ENCODE measurements at places on chromosomes 5 and 9.

DNA sequence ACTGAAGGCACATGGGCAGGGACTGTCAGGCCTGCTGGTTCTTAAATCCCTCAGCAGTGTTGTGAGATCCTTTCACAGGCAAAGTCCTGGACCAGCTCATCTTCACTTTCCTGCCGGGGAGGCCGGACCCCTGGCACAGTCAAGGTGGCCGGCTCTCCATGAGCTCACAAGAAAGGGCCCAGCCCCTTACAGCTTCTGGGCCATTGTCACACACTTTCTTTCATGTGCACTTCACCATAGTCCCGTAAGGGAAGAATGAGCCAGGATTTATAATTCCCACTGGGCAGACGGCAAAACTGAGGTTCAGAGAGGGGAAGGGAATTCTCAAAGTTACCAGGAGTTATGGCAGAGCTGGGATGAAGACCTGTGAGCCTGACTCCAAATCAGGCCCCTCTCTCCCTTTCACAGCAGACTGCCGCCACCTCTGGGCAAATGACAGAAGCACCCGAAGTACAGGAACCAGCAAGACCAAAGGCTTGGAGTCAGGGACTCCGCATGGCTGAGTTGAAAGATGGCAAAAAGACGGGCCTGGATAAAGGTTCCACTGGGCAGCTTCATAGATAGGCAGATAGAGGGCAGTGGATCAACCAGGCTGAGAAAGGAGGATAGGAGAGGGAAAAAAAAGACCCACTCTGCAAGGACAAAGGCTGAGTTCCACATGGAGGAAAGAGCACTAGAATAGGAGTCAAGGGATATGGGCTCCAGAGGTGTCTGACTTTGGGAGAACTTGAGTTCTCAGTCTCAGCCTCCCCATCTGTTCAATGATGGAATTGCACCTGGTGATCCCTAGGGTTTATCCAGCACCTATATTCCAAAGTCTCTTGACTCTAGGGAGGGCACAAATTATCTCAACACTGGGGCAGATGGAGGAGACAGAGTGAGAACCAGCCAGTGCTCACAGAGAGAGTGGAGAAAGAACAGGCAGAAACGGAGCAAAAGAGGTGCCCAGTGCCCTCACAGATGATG is 128.7 kb downstream of the PAX5 start:
- DNase-seq: no peak
- H3K27ac ChIP-seq: no peak overlapping the region
- no peak overlapping the region for H3K4me3 ChIP-seq
- H3K4me1 ChIP-seq: no peaks in the 10 kb centered on the region
- H3K27me3 ChIP-seq: peaks cover 31% of the 10 kb centered on the region

GRCh38 chr9:107755246-107755645 is 265.7 kb upstream of the KLF4 start:
- no peaks in the 10 kb centered on the region for H3K36me3 ChIP-seq
- H3K4me3 ChIP-seq: no peak overlapping the region
- H3K4me1 ChIP-seq: peaks cover 16% of the 10 kb centered on the region

- H3K27ac ChIP-seq: no peak overlapping the region
- no peaks in the 10 kb centered on the region for H3K27me3 ChIP-seq
- H3K36me3 ChIP-seq: no peaks in the 10 kb centered on the region
- no peak for DNase-seq
These were observed 301.7 kb upstream of the PCSK5 start for GRCh38 chr9:75588808-75589207.

DNA sequence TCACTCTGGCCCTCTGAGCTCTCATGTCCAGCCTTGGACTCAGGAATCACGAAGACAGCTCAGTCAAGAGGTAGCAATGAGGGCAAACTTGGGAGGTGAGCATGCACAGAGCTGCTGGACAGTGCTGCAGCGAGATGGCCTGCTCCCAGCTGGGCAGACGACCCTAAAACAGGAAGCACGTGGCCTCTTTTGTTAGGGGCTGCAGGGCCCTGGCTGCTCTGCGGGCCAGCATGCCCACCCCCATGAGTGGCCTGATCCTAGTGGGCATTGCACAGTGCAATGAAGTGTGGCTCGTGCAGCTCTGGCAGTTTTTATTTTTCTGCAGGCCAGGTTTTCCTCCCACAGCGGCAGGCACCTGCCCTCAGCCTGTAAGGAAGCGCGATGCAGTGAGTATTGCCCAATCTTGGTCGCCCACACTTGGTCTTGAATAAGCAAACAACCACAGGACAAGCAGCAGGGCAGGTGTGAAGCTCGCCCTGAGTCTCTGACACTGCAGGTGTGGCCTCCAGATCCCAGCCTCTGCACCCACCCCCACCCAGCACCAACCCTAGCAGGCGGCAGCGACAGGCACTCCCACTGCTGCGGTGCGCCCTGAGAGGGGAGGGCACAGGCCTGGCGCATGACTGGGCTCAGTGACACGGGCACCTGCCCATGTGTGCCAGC is 60.8 kb downstream of the SEMA4D start:
- H3K4me3 ChIP-seq: no peak overlapping the region
- H3K36me3 ChIP-seq: no peaks in the 10 kb centered on the region
- no peaks in the 10 kb centered on the region for H3K27me3 ChIP-seq
- DNase-seq: no peak
- H3K27ac ChIP-seq: no peak overlapping the region
- no peaks in the 10 kb centered on the region for H3K4me1 ChIP-seq

GRCh38 chr9:110807956-110808598 is 139.5 kb downstream of the MUSK start:
- no peak for DNase-seq
- no peak overlapping the region for H3K4me3 ChIP-seq
- no peaks in the 10 kb centered on the region for H3K4me1 ChIP-seq
- H3K27ac ChIP-seq: no peak overlapping the region

Measured in tibial artery (tissue), 4 donors.